ENCODE measurements at places on chromosomes 2 and 18.

DNA sequence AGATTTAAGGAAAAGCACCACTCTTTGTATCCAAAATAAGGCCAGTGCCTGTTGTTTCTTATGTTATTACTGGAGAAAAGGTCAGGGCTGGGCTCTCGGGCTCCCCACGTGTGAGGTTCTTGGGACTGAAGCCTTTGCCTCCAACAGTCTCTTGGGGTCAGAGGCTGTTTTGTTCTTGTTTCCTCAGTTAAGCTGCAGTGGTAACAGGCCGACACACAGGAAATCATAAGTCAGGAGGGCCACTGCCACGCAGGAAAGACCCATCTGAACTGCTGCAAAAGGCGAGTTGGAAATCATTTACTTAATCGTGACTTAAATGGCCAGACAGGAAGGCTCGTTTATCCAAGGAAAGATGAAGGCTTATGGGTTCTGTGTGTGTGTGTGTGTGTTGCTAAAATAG is 30.3 kb upstream of the IL37 start:
- no peak for DNase-seq

DNA sequence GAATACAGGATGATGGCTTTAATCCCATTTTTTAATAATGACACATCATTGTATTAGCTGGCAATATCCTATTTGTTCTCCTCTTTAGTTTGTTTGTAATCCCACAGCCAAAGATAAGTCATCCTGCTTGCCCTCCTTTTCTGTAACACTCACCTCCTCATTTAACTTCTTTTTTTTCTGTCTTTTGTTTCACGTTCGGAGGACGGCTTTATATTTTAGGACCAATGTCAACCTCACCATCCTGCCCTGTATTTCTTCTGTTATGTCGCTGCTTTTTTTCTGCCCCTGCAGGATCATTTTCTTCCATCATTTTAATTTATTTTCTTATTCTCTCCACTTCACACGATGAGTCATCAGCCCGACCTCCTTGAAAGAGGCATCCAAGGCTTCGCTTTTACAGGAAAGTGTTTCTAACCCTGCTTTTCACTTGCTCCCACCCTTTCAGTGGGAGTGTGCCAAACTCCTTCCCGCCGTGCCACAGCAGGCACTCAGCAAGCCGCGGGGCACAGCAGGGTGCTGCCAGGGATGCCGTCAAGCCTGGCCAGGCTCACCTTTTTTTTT is 11.4 kb downstream of the RAB31 start:
- DNase-seq = no peak

DNA sequence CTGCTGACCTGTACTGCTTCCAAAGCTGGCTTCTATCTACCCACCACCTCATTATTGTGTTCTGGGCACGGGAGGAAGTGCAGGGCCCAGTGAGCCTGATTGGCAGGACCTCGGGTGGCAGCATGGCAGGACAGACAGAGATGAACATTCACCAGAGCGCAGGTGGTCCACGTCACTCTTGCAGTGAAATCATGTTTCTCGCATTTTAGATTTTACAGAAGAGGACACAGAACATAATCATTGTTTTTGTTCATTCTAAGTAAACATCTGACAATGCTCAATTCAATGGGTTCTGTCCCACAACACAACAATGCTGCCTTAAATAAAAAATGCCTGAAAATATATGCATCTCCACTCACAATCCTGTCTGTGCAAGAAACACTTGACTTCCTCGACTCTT is 11.5 kb upstream of the BIN1 start:
- no peak for DNase-seq

DNA sequence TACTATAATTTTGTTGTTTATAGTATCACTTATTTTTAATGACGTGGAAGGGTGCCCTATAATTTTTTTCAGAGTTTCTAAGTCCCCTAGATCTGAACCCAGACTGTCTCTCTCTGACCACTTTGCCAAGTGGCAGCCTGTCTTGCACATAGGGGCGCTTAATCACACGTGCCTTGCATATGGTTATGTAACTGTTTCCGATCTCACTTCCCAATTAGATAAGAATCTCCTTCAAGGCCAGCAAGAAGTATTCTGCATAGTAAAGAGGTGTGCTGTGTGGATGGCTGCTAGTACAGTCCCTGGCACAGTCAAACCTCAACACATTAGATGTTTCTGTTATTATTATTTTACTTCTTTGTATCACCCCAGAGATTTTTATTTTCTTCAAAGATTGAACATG is 197.8 kb upstream of the SIX2 start:
- DNase-seq = no peak

GRCh38 chr2:11701751-11702301 is 31.8 kb upstream of the NTSR2 start:
- no peak for DNase-seq

GRCh38 chr18:49588971-49589370 is 27.1 kb downstream of the LIPG start:
- no peak for DNase-seq

DNA sequence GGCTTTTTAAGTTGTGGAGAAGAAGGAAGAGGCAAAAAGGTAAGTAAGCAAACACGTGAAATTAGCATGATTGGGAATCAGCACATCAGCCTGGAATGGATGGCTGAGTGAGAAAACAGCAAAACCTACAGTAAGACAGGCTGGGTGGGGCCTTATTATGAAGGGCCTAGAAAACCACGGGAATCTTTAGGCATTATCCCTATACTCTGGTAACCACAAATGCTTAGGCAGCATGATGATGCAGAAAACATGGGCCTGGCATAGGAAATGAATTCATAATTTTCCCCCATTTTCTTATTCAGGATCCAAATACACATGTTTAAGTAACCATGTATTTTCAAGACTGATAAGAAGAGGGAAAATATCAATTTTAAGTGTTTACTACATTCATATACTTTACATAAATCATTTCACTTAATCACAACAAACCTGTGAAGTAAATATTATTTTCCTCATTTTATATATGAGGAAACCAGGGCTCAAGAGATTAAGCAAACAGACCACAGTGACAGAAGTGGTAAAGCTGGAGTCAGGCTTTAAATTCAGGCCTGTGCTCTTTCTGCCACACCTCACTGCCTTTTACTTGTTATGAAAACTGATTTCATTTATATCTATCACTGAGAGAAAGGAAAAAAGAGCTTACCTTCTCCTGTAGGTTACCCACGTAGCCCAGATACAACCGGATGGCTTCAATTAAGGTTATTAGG is 4.0 kb downstream of the TMEM17 start:
- DNase-seq = no peak

DNA sequence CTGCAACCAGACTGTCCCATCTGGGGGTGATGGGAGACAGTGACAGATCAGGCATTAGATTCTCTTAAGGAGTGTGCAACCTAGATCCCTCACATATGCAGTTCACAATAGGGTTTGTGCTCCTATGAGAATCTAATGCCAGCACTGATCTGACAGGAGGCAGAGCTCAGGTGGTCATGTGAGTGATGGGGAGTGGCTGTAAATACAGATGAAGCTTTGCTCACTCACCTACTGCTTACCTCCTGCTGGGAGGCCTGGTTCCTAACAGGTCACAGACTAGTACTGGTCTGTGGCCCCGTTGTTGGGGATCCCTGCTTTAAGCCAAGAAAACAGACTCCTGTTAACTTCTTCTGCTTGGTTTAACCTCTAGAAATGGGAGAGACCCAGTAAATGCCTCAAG is 3.2 kb downstream of the CYP27A1 start:
- no peak for DNase-seq

DNA sequence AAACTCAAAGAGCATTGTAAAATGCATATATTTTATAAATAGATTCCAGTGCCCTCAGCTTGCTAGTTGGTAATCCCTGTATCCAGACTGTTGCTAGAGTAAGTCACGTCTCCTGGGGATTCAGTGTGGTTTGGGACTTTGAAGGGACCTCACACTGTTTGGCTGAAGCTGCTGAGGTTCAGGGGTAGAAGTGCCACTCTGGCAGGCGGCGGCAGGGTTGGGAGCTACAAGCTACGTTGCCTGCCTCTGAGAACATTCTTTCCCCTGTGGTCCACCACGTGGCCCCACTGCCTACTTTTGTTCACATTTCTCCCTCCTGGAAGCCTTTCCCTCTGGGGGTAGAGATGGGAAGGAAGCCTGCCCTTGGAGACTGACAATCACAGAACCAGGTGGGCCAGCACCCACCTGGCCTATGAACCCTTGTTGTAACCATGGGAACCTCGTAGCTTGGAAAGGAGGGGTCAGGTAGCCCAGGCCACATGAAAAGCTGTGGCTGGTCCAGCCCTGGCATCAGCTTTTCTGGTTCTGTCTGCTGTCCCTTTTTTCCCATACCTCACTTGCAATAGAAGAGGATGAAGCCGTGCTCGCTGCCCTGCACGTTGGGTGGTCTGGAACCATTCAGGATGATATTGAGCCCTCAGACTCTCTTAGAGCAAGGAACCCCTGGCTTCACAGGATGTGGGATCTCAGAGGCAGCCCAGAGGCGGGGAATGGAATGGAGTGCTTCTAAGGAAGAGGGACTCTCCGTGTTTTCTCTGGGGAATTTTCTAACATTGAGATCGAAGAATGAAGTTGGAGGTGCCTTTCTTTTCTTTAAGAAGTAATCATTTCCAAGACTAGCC is 2.9 kb downstream of the RNF144A start:
- DNase-seq = peak; percentile 49

- no peak for DNase-seq
These were observed 73.7 kb downstream of the PDK1 start for GRCh38 chr2:172629586-172629985.

GRCh38 chr2:113240915-113241911 is 37.5 kb downstream of the PAX8 start:
- DNase-seq = no peak

GRCh38 chr2:159077869-159078268 is 109.4 kb downstream of the TANC1 start:
- no peak for DNase-seq

DNA sequence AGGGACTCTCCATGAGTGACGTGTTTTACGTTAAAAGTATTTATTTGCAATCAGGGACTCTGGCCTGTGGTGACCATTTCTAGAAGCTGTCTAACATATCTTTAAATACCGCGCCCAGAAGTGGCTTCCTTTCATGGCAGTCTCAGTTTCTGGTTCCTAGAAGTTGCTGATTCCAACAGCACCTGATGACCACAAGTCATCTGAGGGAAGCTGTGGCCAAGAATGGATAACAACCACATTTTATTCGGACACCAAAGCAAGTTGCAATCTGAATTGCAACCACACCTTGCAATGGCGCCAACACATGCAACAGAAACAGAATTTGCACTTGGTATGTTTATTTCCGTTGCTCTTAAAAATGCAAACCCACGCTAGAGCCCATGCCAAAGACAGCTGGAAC is 33.1 kb downstream of the MEX3C start:
- no peak for DNase-seq

DNA sequence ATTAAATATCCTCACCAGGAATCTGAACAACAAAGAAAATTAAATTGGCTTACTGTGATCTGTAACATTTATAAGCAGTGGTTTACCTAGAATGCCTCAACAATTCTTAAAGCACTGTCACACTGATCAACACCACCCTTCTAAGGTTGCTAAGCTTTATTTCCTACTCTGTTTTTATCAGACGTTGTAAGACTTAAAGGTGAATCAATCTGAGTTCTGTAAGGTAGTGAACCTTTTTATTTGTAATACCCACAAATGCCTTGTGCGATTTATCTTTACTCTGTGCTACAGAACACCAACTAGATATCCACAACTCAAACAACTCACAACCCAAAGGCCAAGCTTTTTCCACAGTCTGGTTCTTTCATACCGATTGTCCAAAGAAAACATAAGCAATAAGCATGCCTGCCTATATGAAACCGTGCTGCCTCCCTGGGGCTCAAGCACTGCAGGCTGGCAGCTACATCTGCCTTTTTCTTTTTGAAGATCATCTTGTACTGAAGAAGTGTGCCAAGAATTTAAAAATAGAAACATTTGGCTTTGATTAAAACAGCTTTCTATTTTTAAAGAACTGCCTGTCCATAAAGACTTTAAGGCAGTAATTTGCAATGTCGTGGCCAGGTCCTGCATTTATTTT is 490.7 kb downstream of the NUP35 start:
- DNase-seq = peak; percentile 57

GRCh38 chr18:34840256-34840826 is 130.2 kb downstream of the DTNA start:
- no peak for DNase-seq

DNA sequence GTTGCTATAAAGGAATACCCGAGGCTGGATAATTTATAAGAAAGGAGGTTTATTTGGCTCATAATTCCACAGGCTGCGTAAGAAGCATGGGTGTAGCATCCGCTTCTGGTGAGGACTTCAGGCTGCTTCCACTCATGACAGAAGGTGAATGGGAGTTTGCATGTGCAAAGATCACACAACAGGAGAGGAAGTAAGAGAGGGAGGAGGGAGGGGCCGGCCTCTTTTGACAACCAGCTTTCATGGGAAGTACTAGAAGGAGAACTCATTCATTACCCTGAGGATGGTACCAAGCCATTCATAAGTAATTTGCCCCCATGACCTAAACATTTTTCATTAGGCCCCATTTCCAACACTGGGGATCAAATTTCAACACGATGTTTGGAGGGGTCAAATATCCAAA is 386.8 kb upstream of the NETO1 start:
- DNase-seq = no peak

- DNase-seq = no peak
These were observed 47.3 kb downstream of the MEX3C start for GRCh38 chr18:51150113-51150700.

DNA sequence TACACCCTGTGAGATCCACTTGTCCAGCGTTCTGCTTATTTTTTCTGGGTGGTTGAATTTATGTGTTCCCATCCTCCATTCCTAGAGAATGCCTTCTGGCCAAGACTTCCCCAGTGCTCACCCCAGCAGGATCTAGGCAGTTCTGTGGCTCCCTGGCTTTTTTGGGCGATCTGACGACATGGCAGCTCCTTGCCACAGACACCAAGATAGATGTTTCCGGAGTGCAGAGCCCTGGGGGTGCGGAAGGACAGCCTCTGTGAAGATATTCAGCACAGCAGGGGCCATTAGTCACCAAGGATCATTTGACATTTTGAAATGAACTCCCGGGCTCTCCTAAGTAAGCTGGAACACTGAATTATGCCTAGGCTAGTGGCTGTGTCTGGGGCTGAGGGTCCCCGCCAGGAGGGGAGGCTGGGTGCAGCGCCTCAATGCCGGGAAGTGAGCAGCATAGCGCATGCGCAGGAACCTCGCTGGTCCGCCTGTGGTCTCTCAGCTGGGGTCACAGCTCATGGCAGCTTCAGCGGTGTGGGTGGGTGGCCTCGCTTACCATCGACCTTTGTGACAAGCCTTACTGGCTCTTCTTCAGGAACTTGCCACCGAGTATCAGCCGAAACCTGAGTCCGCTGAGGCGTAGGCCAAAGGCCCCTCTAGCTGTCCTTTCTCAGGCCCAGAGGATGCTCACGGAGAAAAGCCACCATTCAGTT is 60.3 kb downstream of the MEX3C start:
- DNase-seq = no peak

GRCh38 chr2:170816504-170817092 is at the start of gene GAD1:
Gene GAD1, plus strand, starts transcription at chr2:170816887. Its CDS starts 1,705 bp downstream, at chr2:170818592.
- DNase-seq = no peak

DNA sequence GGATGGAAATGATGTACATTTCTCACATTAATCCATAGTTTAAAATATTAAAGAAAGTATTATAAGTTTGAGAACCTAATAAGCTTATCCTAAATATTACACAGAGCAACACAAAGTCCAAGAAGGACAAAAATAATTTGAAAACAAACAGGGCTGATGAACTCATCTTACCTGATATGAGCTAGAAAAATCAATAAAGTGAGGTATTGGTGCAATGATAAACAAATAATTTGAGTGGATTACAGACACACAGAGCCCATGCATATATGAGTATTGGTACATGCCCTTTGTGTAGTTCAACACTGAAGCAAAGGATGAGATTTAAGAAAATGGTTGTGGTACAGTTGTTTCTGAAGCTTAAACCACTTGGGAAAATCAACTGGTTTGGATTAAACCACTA is 1139.0 kb downstream of the SUCLG1 start:
- no peak for DNase-seq

- DNase-seq = no peak
These were observed 85.2 kb downstream of the RBMS1 start for GRCh38 chr2:160408173-160408958.

All from right hindlimb (tissue), 1 donor.